ENCODE measurements at places on chromosomes 2 and 18.
A peak's percentile ranks its signal among the peaks of the same experiment; 100 is the strongest.

GRCh38 chr2:69138793-69139459 lies 125.9 kb downstream of the ANTXR1 start:
- DNase-seq, result no peak

DNA sequence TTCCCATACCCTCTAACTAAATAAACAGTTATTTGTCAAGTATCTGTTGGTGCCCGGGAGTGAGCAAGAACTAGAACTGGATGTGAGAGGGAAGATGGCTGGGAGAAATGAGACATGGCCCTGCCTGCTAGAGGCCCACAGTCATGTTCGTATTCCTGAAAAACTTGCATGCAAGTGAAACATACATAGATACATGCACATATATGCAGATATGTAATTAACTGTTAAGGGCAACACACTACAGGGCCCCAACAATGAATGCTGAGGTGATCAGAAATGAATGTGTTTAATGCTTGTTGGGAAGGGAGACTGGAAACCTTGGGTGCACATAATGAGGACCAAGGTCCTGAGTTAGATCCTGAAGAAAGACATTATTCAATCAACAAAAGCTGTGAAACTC lies 49.8 kb downstream of the ADD2 start:
- DNase-seq, result no peak

DNA sequence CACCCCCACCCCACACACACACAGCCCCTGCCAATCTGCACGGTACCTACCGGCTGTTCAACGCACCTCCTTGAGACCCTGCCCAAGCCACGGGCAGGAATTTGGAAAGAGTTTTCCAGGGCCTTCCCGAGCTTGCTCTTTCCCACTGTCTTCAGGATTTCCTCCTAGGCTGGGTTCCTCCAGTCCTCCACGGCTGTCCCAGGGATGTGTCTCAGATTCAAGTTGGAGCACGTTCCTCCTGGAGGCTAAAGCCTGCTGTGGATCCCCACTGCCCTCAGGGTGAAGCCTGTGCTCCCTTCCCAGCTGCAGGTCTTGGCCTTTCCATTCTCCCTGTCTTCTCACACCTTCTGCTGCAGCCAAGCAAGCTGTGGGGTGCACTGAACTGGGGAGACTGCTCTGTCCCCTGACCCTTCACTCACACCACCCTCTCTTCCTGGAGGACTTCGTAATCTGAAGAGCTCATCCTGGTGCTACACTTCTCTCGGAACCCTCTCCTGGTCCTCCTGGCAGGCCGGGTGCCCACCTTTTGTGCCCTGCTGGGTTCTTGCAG lies 54.9 kb upstream of the HS6ST1 start:
- no peak for DNase-seq

DNA sequence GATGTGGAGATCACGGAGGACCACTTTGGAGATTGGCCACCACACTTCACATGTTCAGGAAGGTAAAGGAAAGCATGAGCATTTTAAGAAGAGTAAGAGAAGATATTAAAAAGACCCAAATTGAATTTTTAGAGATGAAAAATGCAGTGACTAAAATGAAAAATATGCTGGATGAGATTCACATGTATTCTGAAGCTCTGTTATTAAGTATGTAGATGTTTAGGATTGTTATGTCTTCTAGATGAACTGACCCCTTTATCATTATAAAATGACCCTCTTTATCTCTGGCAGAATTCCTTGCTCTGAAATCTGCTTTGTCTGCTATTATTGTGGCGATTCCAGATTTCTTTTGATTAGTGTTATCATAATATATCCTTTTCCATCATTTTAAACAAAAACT lies 36.0 kb upstream of the DYNC2LI1 start:
- DNase-seq, result no peak

GRCh38 chr2:17813742-17814473 lies 2.4 kb upstream of the MSGN1 start:
- no peak for DNase-seq

DNA sequence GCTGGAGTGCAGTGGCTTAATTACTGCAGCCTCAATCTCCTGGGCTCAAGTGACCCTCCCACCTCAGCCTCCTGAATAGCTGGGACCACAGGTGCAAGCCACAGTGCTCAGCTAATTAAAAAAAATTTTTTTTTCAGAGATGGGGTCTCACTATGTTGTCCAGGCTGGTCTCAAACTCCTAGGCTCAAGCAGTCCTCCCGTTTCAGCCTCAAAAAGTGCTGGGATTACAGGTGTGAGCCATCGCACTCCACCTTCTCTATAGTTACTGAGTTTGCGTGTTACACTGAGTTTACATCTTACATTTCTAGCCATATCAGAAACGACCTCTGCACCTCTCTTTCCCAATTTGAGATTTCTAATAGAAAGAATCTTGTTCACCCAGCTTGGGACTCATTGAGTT lies 53.6 kb upstream of the EML4 start:
- DNase-seq, result no peak

DNA sequence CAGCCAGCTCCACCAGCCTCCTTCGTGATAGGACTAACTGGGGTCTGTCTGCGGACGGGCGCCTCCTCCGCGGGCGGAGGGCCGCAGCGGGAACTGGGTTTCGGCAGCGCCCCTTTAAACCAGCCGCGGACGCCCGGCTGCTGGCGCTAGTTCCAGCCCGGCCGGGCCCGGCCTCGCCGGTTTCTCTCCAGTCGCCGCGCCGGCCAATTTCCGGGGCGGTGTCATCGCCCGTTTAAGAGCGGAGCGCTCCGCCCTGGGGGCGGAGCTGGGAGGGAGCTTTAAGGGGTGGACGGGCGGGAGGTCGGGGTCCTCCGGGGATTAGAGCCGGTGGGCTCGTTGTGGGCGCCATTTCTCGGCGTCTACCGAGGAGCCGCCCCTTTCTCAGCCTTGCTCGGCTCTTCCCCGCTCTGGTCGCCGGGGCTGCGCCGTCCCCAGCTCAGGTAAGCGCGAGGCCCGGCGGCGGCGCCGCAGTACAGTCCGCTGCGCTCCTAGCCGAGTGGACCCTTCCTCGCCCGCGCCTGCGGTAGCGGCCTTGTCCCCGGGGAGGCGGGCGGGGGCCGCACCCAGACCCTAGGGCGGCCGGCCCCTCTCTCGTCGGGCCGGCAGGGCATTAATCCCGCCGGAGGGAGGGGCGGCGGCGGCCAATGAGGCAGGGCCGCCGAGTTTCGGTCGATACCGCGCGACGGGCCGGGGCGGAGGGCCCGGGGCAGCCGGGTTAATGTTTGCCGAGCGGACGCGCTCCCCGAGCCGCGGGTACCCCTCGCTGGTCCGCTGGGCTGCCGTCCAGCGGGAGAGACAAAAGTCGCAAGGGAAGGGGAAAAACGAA lies at the start of gene EPB41L5:
EPB41L5 (plus strand) TSS at position 307 of the 826 bp plus-strand sequence. CDS start 6,008 bp downstream, outside the sequence.
- peak; percentile 31 for DNase-seq

GRCh38 chr2:218776488-218776887 lies 5.5 kb upstream of the CYP27A1 start:
- no peak for DNase-seq

DNA sequence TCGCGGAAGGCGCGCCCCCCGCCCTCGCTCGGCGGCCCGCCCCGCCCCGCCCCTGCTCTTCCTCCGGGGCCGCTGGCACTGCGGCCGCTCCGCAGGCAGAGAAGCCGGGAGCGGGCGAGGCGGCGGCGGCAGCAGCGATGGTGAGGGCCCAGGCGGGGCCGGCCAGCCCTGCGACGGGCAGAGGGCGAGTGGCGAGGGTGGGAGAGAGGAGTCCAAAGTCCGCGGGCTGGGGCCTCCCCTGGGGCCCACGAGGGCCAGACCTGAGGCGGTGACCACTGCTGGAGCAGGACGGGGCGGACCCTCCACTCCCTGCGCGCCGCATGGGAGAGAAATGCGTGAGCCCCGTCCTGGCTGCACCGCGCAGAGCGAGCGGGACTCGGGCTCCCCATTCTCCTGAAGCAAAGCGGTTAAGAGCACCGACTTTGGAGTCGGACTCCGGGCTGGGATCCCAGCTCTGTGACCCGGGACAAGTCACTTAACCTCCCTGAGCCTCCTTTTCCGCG lies at the start of gene VAMP5:
VAMP5 (plus strand) TSS at position 78 of the 503 bp plus-strand sequence; CDS start at position 138, 60 bp downstream.
- DNase-seq, result no peak

GRCh38 chr2:54894467-54894866 lies 155.8 kb downstream of the RTN4 start:
- DNase-seq, result no peak

- DNase-seq, result no peak
Observed at GRCh38 chr2:219175928-219176817, 552 bp downstream of the CNPPD1 start.

DNA sequence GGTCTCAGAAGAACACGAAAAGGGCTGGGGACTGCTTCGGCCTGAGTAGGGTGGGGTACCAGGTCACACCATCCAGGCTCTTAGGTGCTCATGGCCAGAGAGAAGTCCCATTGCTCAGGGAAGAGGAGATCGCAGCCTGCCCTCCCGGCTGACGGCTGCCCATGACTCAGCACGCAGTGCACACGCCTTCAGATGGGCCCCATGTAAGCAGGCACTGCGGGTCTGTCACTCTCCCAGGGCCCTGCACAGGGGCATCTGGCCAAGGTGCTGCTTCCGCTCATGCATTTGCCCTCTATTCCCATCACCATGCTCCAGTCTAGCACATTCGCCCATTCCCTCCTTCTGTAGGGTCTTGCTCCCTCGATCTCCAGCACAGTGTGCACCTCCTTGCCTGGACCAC lies 34.7 kb downstream of the SFXN5 start:
- no peak for DNase-seq

DNA sequence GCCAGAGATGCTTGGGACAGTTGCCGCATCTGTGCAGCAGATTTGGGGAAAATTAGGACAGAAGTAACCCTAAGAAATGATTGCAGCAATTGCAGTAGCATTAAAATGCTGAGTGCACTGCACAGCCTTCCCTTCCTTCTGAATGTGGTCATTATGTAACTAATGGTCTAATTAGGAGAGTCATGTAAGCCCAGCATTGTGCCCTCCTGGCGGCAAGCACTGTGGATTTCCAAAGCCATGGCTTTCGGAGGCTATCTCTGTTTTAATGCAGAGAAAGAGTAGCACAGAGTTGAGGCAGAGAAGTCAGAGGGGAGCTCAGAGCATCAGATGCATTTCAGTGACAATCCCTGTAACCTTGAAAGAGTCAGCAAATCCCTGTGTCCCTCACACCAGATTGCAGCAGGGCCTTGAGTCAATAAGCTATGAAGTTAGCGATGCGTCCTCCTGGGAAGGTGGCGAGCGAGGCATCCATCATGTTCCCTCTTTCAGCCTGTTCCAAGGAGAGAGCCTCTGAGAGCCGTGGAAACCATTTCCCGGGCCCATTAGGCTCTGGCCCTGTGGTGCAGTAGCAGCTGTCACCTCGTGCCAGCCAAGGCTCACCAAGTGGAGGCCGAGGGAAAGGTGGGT lies 307.2 kb downstream of the FBXO15 start:
- no peak for DNase-seq

DNA sequence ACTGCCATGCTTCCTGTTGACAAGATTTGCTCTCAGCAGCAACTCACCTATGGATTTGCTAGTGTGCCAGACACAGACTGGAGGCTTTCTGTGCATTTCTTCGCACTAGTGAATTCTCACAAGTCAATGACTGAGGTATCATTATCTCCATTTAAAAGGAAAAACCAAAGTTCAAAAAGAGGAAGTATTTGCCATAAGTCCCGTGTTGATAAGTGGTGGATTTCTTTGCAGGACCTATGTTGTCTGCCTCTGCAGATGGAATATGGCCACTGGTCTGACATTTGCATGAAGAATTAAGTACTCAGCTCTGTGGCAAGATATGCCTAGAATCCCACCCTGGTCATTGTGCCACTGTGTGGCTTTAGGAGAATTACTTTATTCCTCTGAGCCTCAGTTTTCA lies 299.6 kb downstream of the PAX3 start:
- no peak for DNase-seq

DNA sequence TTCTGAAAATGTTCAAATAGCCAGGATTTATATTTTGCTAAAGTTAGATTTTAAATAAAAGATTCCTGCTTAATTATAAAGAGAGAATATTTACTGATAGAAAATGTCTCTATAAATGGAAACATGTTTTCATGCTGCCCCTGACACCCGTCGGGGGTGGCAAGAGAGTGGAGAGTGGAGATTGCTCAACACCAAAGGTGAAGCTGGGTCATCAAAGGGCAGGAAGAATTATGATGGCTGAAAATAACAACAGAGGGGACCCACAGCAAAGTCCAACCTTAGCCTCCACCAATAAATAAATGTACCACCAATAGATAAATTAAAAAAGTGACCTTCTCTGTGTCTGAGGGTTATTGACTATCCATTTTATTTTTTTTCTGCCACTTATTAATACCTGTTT lies 326.8 kb upstream of the GYPC start:
- no peak for DNase-seq

DNA sequence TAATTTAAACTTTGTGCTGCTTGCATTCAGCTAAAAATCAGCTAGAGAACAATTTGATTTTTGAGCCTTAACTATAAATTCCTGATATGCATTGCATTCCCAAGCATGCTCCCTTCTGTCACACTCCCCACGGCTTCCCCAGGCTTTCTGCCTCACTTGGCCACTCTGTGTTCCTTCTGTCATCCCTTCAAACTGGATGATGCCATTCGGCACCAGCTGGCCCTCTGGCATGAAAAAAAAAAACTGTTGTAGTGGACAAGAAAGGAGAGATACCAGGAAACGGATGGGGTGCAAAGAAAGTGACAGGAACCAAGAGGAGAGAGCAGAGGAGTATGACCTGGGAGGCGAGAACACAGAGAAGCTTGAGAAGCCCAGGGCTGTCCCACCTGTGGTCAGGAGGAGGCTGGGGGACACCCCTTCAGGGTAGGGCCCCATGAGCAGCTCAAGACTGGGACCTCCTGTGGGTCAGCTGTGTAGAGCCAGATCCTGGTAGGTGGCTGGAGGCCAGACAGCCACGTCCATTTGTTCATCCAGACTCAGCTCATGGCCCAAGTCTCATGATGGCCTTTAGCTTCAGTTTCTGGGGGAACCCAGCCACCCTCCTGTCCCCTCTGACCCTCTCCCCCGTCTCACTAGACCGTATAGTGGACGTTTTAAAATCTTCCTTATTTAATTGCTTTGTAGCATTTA lies 211.8 kb downstream of the GBX2 start:
- DNase-seq, result no peak

DNA sequence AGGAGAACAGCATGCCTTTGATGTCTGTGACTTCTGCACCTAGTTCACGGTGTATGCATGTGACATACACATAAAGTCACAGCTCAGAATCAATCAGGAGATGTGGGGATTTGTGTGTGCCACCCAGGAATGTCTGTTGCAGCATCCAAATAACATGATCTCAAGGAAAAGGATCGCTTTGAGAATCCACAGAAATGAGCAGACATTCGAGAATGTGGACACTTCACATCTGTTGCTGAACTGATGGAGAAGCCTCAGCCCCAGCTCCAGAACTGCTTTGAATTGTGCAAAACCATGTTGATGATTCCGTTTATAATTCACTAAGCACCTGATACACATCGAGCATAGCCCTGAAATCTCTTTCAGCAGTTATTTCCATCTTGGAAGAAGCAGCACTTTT lies 208.6 kb downstream of the CMPK2 start:
- DNase-seq, result no peak

- DNase-seq, result no peak
Observed at GRCh38 chr2:240988571-240989271, 9.7 kb upstream of the SNED1 start.

DNA sequence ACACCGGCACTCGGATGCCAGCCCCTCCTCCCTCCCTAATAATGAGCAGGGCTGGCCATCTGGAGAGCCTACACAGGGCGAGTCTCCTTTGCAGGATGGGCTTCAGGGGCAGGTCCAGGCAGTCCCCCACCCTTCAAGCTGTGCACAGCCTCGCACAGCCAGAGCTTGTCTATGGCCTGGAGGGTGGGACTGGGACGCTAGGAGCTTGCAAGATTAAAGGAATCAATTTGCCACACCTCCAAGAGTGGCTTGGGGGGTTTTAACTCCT lies 43.9 kb upstream of the OTOF start:
- no peak for DNase-seq

Measured in stimulated activated CD8-positive, alpha-beta memory T cell treated with anti-CD3 and anti-CD28 coated beads, Interleukin-4, amount 100 ng/mL, for 4 hours (primary cell).